ENCODE measurements at places on chromosomes 1 and 21. TPM values are rescaled to one million over a fixed set of nuclear protein-coding genes. Genes with fewer than 3 reads are reported as not detected.

- DNase-seq: peak; percentile 5
Observed at GRCh38 chr1:61853583-61853982, 111.3 kb downstream of the PATJ start.

DNA sequence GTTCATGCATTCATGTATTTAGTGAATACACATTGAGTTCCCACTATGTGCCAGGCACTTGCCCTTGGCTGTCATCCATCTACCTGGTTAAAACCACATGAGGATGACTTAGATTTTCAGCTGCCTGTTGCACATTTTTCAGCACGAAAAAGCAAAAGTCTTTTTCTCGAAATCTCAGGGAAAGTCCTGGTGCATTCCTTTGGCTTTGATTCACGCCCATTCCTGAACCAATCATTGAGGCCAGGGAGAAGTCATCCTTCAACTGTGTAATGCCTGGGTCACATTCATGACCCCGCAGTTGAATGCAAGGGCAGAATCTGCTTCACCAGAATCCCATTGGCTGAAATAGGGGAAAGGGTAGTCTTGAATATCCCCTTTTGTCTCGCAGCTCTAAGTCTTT, 84.4 kb downstream of the RNF220 start:
- no peak for DNase-seq

DNA sequence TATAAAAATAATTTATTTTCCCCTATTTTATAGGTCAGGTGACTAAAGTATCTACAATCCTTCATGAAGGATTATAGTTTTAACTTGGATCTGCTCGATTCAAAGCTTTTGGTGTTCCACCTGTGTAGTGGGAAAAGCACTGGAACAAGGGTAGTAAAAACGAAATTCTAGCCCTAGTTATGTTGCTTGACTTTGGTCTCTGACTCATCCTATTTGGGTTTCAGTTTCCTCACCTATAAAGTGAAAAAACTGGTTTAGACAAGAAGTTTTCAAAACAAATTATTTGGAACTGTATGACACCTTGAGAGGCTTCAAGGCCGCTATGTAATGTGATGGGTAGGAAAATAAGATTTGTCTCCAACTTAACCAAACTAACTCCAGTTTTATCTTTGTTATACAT, 505.2 kb upstream of the ZRANB2 start:
- no peak for DNase-seq

RPTN gene
- not detected for polyA plus RNA-seq

DNA sequence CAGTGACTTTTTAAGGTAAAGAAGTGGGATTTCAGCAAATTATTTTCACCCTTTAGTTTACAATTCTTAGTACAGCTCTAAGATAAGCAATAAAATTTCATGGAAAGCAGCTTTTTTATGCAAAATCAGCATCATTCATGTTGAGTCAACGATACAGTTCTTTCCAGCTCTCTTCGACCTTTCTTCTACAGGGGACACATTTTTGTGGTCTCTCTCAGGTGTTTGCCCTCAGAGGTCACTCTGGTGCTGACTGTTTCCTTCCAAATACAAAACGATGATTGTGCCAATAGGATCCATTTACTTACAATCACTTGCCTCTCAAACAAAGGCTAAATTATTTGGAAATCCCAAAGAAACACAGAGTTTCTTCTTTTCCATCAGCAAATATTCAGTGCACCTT, 51.0 kb downstream of the PSMG1 start:
- DNase-seq: no peak

GRIK3 gene
- 3.4 TPM for polyA plus RNA-seq

DNA sequence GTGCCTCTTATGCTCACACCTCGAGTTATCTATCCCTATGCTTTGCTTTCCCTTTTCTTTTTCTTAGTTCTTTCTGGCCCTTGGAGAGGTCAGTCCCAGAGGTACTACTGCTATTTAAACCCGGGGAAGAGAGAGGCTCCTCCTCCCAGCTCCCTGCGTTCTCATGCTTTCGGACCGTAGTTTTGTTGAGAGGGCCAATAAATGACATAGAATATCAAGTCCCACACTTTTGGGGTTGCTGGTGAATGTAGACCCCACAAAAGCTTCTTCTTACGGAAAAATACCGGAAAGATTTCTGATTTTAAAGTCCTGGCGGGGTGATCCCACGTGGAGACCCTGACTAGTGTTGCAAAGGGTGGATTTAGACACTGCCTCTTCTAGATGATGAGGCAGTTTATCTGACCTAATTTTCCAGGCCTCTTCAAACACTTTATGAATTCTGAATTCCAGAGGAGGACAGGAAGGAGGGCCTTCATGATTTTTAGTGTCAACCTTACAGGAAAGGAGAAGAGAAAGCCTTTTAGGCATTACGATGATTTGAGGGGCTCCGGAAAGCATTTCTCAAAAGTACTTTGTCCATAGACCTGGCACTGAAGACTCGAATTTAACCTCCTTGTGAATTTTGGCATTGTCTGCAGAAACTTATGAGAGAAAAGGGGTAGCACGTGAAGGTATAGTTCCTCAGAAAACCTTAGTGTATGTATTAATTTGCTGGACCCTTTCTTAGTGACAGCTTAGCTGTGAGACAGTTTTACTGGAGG, 694 bp downstream of the TMEM167B start:
- no peak for DNase-seq

CDCA8 gene
- polyA plus RNA-seq: 18.8 TPM
